Stimulated activated effector memory CD8-positive, alpha-beta T cell treated with anti-CD3 and anti-CD28 coated beads, Interleukin-12 subunit alpha, Interleukin-12 subunit beta, amount 100 ng/mL, for 72 hours (primary cell): ENCODE measurements at places on chromosomes 4 and X.
A peak's percentile ranks its signal among the peaks of the same experiment; 100 is the strongest.

DNA sequence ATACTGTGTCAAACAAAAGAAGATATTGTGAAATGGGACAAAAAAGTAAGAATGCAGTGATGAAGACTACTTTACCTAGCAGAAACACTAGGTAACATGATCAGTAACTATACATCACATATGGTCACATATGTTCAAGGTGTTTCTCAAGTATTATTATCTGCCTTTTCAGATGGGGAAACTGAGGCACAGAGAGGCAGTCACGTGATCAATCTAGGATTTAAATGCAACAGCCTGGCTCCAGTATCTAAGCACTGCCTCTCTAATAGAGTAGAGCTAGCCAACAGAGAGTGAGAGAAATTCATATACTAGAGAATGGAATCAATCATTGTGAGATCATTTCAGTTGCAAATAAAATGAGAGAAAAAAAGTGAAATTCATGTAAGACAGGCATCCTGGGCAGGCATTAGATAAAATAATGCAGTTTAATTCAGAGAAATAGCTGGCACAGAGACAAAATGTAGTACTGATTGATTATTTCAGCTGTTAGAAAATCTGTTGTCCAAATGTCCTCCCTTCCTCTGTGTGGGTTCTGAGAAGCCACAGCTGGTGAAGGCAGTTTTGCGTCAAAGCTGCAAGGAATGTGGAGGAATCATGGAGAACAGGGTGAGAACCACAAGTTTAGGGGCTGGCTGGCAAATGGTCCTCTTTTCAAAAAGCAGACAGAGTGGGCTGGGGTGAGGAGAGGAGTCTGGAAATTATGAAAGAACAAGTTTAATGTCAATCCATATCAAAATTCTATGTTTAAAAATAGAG, 26.0 kb downstream of the SMIM43 start:
- DNase-seq = no peak

GRCh38 chr4:102819588-102820365, 7.6 kb downstream of the UBE2D3 start:
- no peak for DNase-seq

DNA sequence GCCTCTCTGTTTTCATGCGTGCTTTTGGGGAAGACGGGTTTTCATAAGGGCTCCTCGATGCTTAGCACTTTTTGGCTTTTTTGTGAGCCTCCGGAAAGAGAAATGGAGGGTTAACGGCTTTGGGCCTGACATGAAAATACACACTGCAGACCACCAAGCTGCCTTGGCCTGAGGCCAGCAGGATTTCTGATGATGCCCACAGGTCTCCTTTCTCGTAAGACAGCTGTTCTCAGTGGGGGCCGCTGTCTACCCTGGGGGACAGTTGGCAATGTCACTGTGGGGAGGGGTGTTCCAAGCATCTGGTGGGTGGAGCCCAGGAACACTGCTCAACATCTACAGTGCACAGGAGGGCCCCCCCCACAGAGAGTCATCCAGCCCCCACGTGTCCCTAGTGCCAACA, 29.4 kb upstream of the CLDN34 start:
- DNase-seq = no peak

GRCh38 chr4:165788686-165789463, 84.2 kb upstream of the TLL1 start:
- no peak for DNase-seq

- no peak for DNase-seq
These were observed 137.9 kb downstream of the FAM13A start for GRCh38 chr4:88919056-88919455.

DNA sequence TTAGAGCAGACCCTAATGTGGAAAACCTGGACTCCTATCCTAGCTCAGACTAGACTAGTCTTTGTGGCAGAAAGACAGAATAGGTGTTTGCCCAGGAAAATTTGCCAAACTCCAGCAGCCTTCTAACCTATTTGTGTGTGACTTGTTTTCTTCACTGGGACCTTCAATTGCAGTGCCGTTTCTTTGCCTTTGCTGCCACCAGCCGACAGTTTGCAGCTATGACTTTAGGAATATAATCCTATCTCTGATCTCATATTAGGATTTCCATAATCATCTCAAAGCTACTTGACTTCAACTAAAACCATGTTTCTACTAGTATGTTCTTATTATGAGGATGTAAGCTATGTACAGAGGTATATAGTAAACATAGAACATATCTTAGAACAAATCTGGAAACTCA, 60.2 kb upstream of the PGAM4 start:
- DNase-seq = no peak

DNA sequence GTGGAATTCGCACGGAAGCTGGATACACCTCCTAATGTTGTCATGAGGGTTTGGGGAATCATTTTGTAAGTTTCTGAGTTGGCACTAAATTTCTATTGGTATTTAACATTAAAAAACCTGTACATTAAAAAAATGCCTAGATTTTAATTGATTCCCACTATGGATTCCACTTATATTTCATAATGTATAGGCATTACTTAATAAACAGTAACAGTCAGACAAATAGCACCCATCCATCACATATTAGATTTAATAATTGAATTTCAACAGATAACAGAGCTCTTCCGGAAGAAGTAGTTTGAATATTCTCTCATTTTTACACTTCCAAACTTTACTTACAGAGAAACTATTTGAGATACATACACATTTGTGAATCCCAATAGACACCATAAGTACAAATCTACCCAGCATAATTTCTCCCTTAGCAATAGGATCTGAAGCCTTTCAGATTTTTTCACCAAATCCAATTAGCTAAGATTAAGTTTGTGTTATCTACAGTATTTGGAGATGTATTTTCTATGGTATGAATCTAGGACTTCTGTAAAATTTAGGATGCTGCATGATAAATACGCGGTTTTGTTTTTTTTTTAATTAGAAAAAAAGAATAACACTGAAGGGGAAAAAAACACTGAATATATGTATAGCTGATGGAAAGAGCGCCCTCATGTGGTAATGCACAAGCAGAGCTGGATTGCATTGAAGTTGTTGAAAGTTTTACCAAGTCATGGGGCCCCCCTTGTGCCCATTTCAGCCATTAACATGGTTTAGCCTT, 12.2 kb upstream of the ODAM start:
- DNase-seq = no peak

DNA sequence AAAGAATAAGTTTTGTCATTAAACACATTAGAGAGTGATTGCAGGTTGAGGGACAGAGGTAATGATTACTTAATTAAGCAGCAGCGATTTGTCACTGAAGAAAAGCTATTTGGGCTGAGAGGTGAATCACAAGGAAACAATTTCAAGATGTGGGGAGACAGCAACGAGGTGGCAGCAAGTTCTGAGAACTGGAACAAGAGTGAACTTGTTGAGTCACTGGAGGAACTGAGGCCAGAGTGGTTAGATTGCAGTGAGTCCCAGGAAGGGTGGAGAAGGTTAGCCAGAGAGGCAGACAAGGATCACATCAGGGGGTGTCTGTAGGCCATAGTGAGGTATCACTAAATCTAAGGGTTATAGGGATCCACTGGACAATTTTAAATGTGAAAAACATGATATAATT, 57.9 kb upstream of the TMPRSS11A start:
- DNase-seq = no peak

- DNase-seq = no peak
These were observed 15.6 kb downstream of the PGK1 start for GRCh38 chrX:78119521-78120227.

DNA sequence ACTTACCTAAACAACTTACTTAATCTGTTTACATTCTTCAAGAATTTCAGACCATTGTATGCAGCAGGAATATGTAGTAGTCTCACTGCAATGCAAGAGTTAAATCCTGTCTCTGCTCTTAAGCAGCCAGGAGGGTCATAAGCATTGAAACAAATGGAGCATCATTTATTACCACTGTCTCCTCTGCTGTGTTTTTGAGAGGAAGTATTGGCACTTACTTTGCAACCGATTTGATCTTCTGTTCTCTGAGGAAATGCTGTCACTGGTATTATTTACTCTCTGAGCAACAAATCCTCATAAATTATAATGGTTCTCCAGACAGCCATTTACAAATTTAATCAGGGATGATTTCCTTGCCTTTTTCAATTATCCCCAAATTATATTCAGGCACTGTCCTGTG, 1367.1 kb downstream of the STIM2 start:
- DNase-seq = no peak

- no peak for DNase-seq
These were observed 28.8 kb downstream of the COL4A5 start for GRCh38 chrX:108468486-108468885.

DNA sequence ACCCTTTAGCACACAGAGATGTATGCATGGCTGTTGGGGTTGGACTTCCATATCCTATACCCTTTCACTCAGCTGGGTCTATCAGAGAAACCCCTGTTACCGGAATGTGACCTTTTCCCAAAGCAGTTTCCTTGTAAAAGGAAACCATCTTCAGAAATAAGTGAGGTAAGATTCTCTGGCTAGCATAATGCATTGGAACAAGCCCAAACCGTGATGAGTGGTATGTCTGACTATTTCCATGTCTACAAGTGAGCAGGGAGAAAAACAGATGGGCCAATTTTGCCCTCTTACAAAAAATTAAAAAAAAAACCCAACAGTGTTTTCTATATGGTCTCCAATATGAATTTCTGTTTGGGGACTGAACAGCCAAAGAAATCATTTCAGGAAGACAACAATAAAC, 283.9 kb downstream of the SMARCA1 start:
- DNase-seq = no peak

DNA sequence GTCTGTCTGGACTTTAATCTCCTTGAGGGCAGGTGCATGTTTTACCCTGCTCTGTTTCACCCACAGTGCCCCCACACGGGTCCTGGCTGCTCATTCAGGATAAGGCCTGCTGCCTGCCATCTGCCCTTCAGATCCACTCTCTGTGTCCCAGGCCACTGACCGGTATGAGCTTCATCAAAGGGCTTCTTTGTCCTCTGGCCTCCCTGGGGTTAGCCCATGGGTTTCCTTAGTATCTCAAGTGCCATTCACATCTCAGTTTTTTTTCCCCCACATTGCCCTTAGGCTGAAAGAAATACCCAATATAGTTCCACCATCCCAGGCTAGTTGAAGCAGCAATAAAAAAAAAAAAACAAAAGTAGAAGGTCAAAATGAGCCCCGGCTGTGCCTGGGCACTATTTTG, 9.3 kb downstream of the CD99L2 start:
- DNase-seq = no peak

DNA sequence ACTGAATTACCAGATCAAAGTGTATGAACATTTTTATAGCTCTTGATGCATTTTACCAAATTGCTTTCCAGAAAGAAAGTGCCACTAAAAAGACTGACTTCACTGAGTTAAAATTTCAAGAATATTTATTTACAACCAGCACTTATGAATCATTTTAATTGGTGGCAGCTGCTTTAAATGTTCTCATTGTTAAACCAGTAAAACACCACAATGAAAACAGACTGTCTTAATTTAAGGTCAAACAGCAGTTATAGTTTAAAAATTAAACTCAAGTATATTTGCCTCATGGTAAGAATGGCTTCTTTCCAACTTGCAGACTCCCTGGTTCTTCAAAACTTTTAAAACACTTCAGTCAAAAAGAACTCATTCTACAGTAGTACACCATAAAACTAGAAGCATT, 36.9 kb downstream of the AMMECR1 start:
- no peak for DNase-seq

GRCh38 chr4:15233626-15234025, 194.2 kb upstream of the C1QTNF7 start:
- DNase-seq = no peak

DNA sequence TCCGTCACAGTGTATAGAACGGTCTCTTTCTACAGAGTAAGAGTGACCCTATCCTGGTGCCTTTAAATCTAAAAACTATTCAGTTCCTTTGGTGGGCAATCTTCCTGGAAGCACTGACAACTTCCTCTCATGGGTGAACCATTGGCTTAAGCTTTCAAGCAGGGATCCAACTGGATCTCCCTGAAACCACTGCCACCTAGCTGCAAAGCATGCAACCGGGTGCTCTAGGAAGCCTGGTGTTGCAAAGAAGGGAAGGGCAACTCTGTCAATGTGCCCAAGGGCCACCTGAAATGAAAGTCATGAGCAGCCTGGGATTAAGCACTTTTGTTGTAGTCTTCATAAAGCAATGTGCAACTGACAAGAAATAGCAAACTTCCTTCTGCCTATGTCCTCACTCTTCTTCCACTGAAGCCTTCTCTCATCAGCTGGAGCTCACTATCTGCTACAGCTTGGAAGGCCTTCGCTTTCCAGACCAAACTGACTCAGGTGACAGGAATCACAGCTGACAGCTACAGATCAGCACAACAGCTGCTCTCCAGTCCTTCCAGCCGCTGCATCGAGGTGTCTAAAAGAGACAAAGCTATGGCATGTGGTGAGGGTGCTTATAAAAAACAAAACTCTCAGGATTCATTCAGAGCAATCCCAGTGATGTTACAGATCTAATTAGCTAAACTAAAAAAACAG, 46.1 kb downstream of the SETD7 start:
- DNase-seq = no peak

DNA sequence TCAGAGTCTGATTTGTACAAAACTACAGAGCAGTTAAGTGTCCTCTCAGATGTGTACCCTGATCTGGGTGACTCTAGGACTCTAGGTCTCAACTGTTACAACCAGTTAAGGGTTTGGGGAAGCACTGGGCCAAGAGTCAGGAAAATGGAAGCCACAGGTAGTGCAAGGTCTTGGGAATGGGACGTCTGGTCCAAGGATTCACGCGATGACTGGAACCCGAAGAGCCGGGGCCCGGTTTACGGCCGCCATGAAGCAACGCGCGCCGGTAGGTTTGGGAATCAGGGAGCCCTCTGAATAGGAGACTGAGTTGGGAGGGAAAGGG, 321 bp upstream of the HPRT1 start:
- no peak for DNase-seq

- DNase-seq = peak; percentile 59
These were observed 20.2 kb downstream of the WDR1 start for GRCh38 chr4:10096201-10096977.

GRCh38 chr4:77376788-77377460, 219.9 kb downstream of the CCNG2 start:
- no peak for DNase-seq

GRCh38 chrX:33808636-33809035, 323.5 kb downstream of the FAM47A start:
- DNase-seq = no peak

DNA sequence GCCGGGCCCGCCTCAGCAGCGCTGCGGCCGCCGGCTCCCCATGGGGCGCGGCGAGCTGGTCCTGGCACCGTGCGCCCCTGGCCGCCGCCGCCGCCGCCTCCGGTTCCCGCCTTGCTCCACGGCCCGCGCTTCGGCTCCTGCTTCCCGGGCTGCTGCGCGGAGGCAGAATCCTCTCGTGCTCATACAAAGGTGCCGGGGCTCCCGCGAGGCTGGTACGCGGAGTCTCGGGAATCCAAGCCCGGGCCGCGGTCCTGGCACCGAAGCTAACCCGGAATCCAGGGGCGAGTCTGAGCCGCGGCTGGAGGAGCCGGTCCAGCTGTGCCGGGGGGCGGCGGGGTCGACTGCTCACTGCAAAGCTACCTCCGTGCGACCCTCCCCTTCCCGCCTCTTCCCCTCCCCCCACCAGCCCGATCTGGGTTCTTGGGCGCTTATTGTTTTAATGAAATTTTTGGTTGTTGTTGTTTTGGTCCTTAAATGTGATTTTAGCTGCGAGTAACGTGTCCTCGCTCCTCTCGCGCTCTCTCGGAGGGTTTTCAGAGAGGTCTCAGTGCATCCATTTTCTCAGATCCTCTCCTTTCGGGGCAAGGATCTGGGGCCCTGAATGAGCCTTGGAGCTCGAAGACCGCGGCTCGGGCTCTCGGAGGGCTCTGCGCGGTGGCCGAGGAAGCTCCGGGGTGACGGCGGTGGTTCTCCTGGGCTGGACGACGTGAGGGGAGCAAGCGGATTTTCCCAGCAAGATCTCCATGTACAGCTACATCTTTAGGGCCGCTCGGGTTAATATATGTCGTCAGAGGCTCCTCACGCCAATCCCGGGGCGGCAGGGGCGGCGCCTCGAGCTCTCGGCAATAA, at the start of gene HAND2:
TSS of gene HAND2 (minus strand) at position 753 of the 849 bp plus-strand sequence. CDS start 940 bp downstream, outside the sequence.
- DNase-seq = no peak

- no peak for DNase-seq
These were observed 1.4 kb downstream of the ADGRL3 start for GRCh38 chr4:61201561-61201960.
